Kidney epithelial cell (primary cell): ENCODE measurements at places on chromosomes 5 and 9.

- DNase-seq = no peak
Measured at GRCh38 chr5:132060501-132061161, at the start of gene IL3. Gene IL3, plus strand, starts transcription at chr5:132060655. Its CDS starts 52 bp downstream, at chr5:132060707.

DNA sequence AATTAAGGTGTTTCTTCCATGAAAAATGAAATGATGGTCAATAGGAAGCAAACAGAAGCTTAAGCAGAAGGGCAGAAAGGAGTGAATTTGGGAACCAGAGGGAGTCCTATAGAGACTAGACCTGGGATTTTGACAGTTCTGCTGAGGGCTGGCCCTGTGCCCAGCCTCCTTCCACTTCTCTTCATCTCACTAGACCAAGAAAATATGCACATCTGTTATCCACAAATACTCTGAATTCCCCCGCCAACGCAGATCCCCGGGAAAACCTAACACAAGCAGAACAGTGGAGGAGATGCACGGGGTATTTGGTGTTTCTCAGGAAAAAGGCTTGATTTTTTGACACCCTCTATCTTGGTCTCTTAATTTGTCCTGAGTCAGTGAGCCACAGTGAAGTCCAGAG lies 22.7 kb downstream of the GRIA1 start:
- no peak for DNase-seq

GRCh38 chr9:19030899-19031298 lies 2.1 kb downstream of the SAXO1 start:
- DNase-seq = no peak

DNA sequence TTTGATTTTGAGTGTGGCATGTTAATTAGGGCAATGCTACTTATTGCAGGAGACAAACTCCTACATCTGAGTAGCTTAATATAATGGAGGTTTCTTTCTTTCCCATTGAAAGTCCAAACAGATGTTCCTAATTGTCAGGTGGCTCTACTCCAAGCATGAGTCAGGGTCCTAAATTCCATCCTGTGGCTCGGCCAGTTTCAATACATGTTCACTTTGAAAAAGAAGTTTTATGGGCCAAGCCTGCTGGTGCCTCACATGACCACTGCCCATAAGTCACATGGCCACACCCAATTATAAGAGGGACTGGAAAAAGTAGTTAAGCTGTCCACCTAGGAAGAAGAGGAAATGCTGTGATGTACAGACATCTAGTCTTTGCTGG lies 170.4 kb downstream of the ARRDC3 start:
- DNase-seq = peak; percentile 44

DNA sequence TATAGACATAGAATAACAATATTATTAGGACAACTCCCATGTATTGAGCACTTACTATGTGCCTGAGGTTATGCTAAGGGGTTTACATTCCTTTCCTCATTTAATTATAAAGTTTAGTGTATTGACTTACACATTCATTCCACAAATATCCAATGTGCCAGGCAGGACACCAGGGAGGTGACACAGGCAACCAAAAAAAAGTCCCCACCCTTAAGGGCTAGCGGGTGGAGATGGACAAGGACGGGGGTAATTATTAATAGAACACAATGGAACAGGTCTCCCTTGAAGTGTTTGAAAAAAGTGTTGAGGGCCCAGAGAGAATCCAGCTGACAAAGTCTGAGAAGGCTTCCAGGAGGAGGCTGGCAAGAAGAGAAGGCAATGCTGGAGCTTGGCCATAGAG lies 5.7 kb downstream of the TBC1D2 start:
- DNase-seq = no peak

GRCh38 chr9:101707721-101708120 lies 30.7 kb downstream of the GRIN3A start:
- no peak for DNase-seq

- DNase-seq = peak; percentile 23
Measured at GRCh38 chr9:101999441-101999840, 261.0 kb upstream of the GRIN3A start.

- peak; percentile 51 for DNase-seq
Measured at GRCh38 chr9:100602342-100602801, 24.5 kb downstream of the CAVIN4 start.

DNA sequence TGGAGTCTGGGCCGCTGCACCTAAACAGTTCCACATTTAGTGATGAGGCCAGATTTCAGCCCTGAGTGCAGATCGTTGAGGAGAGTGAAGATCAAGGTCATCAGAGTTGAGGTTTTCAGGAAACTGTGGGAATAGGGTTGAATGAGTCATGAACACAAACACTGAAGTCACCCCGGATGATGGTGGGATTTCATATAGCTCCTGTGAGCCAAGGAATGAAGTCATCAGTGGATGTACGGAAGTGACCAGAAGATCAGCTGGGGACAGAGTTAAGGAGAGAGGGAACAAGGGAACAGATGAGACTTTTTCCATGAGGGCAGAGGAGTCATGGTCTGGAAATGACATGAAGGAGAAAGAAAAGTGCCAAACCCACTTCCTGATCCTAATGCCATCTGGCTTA lies 36.5 kb downstream of the PALM2AKAP2 start:
- peak; percentile 98 for DNase-seq

GRCh38 chr5:147426640-147427327 lies 83.1 kb downstream of the DPYSL3 start:
- no peak for DNase-seq

- no peak for DNase-seq
Measured at GRCh38 chr5:109558952-109559351, 130.8 kb upstream of the MAN2A1 start.

DNA sequence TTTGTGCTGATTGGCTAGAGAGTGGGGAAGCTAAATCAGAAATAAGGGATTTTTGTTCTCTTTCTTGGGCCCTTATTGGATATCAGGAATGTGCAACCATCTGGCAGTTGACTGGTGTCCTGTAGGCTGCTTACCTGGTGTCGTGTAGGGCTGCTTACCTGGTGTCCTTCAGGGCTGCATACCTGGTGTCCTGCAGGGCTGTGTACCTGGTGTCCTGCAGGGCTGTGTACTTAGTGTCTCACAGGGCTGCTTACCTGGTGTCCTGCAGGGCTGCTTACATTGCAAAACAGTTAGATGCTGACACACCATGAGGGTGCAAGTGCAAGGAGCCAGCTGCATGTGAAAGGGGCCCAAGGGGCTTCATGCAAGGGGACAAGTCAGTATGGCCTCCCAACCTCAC lies 249.3 kb downstream of the ICE1 start:
- DNase-seq = no peak

DNA sequence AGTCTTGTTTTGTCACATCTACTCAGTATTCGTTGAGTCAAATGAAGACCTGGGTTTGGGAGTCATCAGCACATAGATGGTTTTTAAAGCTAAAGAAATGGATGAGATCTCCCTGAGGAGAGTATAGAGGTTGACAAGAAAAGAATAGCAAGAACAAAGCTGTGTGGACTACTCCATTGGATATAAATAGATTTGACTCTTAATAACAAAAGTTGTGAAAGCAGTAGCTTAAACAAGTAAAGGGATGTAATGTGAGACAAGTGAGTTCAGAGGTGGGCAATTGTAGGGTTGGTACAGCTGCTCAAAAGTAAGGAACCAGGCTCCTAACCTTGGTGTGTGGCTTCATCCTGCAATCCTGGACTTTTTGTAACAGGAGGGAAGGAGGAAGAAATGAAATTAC lies 49.3 kb downstream of the CSNK1G3 start:
- no peak for DNase-seq

GRCh38 chr5:1778138-1779020 lies 21.3 kb downstream of the MRPL36 start:
- no peak for DNase-seq

DNA sequence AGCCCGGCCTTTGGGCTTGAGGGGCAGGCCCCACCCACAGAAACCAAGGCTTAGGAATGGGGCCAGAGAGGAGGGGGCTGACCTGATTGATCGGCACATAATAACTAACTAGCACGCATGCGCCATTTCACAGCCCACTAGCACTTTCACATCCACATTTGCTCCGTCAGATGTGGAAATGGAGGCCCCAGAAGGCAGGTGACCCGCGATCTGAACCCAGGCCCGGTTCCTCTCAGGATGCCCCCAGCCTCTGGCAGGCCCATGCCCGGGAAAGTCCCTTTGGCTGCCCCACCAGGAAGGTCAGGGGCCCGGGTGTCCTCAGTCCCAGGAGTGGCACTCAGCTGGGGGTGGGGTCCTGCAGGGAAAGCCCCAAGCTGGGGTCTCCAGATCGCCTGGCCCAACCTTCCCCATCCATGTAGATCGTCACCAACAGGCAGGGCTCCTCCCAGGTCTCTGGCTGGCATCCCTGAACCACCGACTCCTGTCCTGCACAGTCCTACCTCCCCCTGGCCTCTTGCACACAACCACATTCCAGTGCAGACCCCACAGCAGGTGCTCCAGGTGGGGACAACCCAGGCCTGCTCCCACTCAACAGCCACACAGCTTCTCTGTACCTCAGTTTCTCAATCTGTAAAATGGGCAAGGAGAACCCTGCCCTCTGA lies 46.7 kb downstream of the VAV2 start:
- no peak for DNase-seq

DNA sequence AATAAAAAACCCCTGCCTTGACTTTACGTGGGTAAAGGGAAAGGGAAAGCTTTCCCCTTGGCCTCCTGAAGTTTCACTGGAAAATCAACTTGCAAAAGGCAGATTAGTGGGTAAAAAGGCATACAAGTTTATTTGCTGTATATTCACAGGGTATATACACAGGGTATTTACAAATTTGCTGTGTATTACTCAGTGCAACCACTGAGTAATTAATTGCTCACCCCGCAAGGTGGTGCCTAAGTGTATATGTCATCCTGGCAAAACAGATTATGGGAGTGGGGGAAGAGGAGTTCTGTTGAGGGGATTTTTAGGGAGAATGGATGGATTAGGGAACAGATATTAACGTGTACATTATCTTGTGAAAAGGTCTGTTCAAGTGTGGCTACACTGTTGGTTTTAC lies 7.1 kb upstream of the RARS1 start:
- DNase-seq = no peak

- DNase-seq = no peak
Measured at GRCh38 chr9:125470767-125471580, 209.3 kb downstream of the GAPVD1 start.

DNA sequence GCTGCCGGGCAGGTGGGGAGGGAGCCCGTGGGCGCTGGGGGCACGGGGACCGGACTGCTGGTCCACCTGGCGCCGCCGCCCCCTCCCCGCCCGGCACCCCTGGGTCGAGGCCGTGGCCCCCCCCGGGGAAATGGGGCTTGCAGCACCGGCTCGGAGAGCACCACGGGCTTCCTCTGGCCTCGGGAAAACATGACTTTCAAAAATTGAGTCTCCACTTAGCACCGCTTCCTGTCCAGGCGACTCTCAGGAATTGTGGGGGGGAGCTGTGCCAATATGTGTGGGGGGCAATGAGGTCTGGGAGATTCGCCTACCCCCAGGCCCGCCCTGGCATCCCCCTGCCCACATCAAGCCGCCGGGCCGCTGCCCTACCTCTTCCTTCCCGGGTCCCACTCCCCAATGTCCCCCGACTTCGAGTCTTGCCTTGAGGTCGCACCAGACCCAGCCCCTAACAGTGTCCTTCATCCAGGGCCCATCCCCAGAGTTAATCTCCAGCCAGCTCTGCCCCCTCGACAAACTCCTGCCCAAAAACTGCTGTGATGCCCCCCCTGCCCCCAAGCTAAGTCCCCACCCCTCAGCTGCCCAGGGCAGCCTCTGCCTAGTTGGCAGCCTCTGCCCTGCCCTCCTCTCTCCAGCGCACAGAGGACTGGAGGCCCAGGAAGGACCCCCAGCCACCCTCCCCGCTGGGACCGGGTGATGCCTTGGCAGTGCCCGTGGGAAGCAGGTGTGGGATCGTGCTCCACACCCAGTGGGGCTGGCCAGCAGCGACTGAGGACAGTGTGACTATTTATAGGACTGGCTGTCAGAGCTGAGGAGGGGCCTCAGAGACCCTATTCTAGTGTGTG lies 3.9 kb downstream of the EGFL7 start:
- no peak for DNase-seq

DNA sequence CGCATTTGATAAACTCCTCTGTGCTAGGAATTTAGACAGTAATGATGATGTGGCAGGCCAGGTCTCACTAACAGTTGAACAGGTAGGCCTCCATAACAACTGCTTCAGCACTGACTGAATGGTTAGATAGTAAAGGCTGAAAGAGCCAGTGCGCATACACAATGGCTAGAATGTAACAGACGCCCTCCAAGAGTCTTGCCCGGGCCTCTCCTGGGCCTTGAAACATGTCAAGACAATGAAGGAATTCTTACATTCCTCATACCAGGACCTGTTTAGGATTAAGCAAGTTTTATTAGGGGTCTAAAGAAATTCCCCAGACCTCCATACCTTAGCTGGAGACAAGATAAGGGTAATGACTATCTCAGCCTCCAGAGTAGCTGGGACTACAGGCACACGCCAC lies 6.7 kb upstream of the BICD2 start:
- DNase-seq = no peak

DNA sequence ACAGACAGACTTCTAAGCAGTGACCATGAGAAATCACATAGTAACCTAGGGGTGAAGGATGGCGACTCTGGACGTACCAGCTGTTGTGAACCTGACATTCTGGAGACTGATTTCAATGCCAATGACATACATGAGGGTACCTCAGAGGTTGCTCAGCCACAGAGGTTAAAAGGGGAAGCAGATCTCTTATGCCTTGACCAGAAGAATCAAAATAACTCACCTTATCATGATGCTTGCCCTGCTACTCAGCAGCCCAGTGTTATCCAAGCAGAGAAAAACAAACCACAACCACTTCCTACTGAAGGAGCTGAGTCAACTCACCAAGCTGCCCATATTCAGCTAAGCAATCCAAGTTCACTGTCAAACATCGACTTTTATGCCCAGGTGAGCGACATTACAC lies 38.0 kb upstream of the CCDC152 start:
- peak; percentile 61 for DNase-seq

- DNase-seq = no peak
Measured at GRCh38 chr5:117652958-117653280, 1078.3 kb upstream of the SEMA6A start.

GRCh38 chr5:159768243-159768642 lies 148.0 kb upstream of the ADRA1B start:
- no peak for DNase-seq

DNA sequence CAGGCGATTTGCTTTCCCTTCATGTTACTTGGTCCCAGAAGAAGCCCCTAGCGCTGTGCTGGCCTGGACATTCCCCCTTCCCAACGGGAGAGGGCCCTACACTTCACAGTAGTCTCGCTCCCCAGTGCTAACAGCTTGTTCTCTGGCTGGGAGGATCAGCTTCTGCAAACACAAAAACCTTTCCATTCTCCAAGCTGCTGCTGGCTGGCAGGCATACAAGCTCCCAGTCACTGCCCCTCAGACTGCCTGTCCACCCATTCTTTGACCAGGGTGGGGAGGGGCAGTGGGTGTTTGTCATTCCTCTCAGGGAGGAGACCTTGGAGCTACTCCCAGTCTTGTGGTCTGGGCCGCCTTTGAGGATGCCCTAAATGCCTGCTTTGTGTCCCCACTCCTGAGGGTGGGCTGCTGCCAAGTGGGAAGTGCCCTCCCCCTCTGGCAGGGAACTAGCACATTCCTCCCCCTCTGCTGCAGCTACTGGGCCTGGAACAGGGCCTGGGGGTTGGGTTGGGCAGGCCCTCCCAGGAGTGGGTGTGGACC lies 20.8 kb downstream of the ENHO start:
- no peak for DNase-seq

- no peak for DNase-seq
Measured at GRCh38 chr5:75617736-75618352, 6.6 kb downstream of the ANKDD1B start.
